ENCODE measurements at places on chromosomes 6 and 20.

- no peak for DNase-seq
These were observed 9.4 kb upstream of the ARFGEF2 start for GRCh38 chr20:48912065-48912464.

GRCh38 chr6:77457720-77458349 is 5.5 kb downstream of the HTR1B start:
- DNase-seq, result peak; percentile 85

DNA sequence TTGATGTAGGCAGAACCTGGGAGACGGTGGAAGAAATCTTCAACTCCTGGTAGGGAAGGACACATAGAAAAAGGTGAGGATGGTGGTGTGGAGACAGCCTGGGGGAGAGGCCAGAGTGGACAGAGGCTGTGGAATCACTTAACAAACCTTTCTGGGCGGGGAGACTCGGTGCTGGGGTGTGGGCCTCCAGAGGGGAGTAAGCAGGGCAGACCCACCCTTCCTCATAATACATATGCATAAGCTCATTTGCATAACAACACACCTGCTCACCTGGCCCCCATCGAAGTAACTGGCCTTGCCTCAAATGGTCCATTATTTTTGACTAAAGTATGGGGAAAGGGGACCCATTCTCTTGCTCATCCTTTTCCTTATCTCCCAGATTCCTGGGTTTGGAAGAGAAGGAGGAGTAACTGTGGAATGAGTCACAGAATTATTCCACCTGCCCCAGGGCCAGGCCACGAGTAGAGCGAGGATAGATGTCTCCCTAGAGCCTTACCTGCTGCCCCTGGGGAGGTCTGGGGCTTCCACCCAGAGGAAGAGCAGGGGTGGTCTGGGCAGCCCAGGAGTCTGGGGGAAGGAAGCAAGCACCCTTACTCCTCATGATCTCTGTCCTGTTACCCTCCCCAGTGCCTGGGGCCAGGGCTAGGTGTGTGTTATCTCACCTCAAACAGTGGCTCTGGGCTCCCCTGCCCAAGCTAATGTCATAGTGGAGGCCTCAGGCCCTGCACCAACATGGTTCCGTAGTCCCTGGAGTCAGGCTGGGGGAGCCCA is 10.7 kb upstream of the VEGFA start:
- no peak for DNase-seq

DNA sequence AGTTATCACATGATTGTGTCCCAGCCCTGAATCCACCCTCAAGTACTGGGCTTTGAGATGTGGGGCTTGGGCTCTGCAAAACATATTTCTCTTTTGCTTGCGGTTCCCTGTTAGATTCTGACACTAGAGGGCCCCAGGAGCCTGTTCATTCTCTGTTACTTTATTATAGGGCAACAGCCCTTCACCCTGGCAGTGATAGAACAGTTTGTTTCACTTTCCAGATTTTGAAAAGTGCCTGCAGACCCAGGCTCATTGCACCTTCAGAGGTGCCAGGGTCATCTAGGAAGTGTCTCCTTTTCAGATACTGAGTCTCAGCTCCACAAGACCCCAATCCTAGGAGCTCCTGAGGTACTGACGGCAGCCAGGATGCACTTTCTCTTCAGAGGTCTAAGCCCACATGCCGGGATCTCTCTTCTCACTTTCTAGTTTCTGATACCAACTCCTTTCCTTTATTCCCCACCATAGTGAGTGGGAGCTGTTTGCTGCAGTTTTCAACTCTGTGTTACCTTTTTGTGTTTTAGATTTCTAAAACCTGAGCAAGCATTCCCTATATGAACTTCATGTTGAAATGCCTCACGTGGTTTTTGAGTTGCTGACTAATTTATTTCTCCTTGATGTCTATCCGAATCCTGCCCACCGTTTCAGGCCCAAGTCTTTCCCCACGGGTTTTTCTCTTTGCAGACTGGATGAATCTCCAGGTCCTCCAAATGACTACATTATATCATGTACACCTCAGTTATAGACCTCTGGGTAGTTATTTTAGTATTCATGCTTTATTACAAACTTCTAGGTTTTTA is 10.9 kb downstream of the ABT1 start:
- DNase-seq, result peak; percentile 56

DNA sequence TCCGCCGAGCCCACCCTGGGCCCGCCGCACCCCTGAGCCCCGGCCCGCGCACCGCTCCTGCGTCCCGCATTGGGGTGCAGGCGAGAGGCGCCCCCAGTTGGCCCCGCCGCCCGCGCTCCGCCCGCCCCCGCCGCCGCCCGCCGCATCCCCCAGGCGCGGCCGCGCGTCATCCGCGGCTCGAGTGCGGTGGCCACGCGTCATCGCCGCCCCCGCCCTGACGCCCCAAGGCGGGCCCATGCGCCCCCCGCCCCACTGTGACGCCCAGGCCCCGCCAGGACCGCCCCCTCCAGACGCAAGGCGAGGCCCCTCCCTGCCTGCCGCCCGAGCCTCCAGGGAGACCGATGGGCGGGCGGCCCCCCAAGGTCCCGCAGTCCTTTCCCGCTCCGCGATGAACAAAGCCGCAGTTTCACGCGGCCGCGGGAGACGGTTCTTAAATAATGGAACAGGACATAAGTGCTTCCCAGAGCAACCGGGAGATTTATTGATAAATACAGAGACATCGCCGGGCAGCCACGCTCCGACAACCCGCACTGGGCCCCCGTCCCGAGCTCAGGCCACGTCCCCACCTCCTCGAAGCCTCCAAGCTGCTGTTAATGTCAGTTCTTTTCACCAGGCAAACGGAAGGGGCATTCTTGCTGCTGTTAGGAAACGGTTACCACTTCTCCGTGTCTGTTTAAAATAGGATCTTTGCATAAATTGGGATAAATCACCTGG is at the start of gene ANKRD60:
ANKRD60 (minus strand) TSS at position 170 of the 714 bp plus-strand sequence; CDS start at position 170, 0 bp downstream.
- no peak for DNase-seq

GRCh38 chr20:18645851-18646250 is 58.0 kb downstream of the DTD1 start:
- no peak for DNase-seq

DNA sequence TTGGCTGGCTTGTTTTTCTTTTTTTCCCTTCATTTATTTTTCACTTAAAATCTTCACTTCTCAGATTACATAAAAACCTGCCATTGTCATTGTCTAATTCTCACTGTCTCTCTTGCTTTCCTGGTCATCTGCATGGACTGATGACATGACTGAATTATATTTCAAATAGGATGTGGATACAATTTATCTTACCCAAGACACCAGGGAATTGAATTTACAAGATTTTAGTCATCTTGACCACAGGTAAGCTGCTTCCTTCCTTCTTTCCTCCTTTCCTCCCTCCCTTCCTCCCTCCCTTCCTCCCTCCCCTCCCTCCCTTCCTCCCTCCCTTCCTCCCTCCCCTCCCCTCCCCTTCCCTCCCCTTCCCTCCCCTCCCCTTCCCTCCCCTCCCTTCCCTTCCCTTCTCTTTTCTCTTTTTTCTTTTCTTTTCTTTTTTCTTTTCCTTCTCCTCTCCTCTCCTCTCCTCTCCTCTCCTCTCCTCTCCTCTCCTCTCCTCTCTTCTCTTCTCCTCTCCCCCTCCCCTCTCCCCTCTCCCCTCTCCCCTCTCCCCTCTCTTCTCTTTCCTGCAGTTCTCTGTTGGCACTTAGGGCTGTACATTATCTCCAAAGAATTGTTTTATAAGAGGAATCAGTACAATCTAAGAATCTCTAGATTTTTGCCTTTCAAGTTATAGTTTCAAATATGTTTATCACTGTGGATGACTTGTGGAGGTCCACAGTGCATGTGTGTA is 171.5 kb downstream of the CARMIL1 start:
- DNase-seq, result no peak

- DNase-seq, result no peak
These were observed 19.3 kb downstream of the MYLK4 start for GRCh38 chr6:2731281-2731909.

DNA sequence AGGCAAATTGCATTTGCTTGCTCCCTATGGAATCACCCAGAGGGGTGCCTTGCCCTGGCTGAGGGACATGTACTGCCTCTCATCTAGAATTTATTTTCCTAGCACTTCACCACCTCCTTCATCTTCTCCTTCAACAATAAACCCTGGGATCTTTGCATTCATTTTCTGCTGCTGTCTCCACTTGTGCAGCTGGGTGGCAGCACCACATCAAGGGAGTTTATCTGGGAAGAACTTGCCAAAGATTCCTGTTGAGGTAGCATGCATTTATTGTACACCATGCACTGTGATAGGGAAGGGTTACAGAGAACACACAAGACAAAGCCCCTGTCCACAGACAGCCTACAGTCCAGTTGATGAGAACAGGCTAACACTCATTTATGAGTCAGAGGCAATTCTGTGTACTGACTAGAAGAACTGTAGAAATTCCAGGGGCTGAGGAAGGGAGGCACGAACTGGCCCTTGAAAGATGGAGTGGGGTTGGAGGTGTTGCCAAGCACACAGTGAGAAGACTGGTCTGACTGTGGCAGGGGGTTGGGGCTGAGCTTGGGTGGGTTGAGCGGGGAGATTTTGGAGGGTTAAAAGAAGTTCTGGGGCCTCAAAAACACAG is 17.5 kb downstream of the C20orf173 start:
- peak; percentile 30 for DNase-seq

- no peak for DNase-seq
These were observed 100.1 kb downstream of the GRM4 start for GRCh38 chr6:34045771-34046170.

- no peak for DNase-seq
These were observed 150.4 kb upstream of the SMLR1 start for GRCh38 chr6:130676773-130677144.

DNA sequence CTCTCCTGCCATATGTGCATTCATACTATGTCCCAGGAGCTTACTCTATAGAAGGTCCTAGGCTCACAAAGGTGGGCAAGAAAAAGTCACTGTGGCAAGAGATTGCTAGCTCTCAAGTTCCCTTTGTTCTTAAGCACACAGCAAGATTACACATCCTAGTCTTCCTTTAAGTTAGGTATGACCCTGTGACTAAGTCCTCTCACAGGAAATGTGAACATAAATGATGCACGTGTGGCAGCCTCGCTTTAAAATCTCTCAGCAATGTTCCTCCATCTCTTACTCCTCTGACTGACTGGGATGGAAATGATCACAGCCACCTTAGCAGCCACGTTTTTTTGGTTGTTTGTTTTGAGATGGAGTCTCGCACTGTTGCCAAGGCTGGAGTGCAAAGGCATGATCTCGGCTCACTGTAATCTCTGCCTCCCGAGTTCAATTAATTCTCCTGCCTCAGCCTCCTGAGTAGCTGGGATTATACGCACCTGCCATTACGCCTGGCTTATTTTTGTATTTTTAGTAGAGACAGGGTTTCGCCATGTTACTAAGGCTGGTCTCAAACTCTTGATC is 35.7 kb upstream of the HAO1 start:
- no peak for DNase-seq

DNA sequence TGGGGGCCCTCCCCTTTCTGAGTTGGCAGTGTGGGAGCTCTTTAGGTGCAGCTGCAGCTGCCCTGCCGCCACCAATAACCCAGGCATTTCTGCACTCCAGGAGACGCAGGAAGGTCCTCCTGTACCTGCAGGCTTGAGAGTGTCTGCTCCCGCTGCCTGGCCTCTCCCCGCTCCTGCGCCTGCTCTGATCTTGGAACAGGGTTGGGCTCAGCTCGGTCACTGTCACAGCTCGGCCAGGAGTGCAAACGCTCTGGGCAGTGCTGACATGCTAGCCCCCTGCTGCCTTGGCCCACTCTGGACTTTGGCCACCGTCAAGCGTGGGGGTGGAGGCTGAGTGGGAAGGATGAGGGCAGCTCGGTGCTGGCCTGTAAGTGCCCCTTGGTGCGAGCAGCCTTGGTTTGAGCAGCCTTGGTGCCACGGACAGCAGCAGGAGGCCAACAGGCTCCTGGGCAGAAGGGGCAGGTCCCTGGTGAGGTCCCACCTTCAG is 738.1 kb upstream of the GJE1 start:
- DNase-seq, result no peak

DNA sequence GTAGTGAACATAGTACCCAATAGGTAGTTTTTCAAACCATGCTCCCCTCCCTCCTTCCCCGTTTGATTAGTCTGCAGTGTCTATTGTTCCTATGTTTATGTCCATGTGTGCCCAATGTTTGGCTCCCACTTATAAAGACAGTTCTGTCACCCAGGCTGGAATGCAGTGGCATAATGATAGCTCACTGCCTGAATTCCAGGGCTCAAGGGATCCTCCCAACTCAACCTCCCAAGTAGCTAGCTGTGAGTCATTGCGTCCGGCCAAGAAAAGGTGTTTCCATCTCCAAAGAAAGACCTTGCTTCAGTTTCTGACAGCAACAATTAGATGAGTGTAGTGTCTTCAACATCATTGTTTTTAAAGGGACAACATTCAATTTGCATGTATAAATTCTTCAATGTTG is 131.1 kb upstream of the CEP162 start:
- no peak for DNase-seq

GRCh38 chr20:50859161-50859560 is 64.3 kb downstream of the BCAS4 start:
- DNase-seq, result no peak

DNA sequence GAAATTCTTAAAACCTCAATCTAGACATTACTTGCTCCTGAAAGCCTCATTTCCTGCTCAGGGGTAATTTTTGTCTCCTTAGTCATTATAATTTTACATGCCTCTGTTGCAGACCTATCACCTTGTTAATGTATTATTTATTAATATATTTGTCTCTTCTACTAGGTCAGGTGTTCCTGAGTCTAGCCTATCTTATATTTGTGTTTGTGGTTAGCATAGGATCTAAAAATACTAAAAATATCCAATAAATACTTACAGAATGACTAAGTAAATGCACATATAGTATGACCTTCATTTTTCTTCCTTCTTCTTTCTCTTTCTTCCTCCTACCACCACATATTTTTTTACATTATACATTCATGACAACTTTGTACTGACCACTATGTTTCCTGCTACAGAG is 268.9 kb upstream of the HS3ST5 start:
- DNase-seq, result no peak

- DNase-seq, result no peak
These were observed 32.7 kb downstream of the TOX2 start for GRCh38 chr20:43947316-43947710.

DNA sequence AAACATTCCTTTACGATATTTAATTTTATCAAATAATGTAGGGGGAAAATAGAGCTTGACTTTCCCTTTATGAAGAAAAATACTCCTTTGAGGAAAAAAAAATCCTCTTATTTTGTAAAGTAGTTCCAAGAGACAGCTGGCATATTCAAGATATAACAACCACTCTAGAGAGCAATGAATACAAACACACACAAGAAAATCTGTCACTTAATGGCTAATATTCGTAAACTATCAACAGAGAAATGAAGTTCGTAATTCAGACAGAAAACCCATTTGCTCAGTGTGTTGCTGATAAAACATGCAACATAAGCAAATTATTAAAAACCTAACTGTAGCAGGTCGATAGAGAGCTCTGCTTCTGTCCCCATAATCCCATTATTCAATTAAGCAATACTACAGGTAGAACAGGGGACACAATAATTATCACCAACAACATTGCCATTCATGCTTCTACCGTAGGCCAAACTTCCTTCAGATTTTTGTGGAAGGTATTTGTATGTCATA is 714.4 kb upstream of the MARCKS start:
- DNase-seq, result no peak

- DNase-seq, result no peak
These were observed 24.6 kb downstream of the COL11A2 start for GRCh38 chr6:33167374-33168283.

GRCh38 chr6:122187186-122187585 is 212.3 kb upstream of the HSF2 start:
- DNase-seq, result no peak

- DNase-seq, result no peak
These were observed 11.0 kb downstream of the RMND1 start for GRCh38 chr6:151440930-151441329.
